ENCODE measurements at places on chromosomes 1 and 21. TPM values are rescaled to one million over a fixed set of nuclear protein-coding genes. Genes with fewer than 3 reads are reported as not detected.
A peak's percentile ranks its signal among the peaks of the same experiment; 100 is the strongest.

Gene PTPN7
- not detected for total RNA-seq

Gene REN
- not detected for total RNA-seq

Gene TRNP1
- total RNA-seq = 5.4 TPM

DNA sequence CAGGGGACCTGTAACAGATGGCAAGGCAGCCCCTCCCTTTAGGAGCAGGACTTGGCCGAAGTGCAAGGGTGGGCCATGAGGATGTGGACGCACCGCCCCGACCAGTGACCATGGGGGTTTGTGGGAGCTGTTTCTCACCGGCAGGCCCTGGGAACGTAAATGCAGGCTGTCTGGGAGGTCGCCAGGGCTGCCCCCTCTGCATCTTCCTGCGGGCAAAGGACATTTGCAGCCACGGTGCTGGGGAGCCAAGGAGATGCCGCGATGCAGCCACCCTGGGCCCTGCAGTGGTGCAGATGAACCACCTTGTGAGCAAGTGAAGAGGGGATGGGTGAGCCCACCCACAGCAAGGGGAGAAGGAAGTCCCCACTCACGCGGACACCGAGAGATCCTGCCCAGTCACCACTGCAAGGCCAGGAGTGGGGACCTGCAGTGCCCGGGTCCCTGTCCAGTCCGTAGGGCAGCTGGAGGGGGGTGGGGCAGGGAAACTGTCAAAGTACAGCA is 121.1 kb downstream of the SIK1 start:
- DNase-seq = no peak

Gene RXFP4
- not detected for total RNA-seq

DNA sequence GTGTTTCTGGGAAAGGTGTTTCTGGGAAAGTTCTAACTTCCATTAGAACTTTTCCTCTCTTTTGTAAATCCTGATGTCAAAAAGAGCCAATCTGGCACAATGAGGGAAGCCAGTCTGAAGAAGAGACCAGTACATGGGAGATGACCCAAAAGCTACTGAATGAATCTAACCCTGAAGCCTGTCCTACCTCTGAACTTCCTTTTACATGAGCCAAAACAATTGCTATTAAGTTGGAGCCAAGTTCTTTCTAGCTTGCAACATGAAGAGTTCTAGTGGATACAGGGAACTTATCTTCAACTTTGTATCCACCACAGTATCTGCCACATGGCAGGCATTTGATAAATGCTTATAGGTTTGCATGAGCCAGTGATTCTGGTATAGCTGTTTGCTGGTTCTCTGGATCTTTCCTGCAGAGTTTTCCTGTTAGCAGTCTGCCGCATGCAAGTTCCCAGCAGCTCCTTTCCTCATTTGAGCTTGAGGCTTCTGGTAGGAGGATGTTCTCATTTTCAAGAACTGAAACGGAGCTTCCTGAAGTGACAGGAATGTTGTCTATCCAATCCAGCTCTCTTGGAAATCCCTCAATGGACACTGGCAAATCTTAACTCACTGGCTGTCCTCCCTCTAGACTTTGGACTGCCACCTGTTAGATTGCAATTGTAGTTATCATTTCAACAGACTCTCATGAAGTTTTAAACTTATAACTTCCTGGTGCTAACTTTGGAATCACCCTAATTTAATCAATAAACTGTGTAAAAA is 73.1 kb upstream of the LPGAT1 start:
- DNase-seq = no peak

DNA sequence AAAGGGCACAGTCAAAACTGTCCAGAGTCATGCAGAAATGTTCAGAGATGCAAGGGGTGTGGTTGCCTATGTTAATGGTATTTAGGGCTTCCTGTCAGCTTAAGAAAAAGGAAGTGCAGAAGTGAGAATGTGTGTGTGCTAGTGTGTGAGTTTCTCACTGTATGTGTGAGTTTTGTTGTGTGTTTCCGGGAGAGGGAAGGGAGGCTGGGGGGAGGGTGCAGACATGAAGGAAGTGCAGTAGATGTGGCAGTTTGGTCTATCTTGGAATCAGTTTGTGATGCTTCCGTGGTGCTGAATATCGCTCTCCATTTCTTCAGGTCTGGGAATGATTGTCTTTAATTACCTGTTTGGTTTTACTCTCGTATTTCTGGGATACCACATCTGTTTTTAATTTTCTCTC is 16.5 kb upstream of the ATP6V1G3 start:
- no peak for DNase-seq

Gene IL20
- not detected for total RNA-seq

Gene USP48
- 28.4 TPM for total RNA-seq

Gene SDC3
- 17.6 TPM for total RNA-seq

Gene GJA5
- not detected for total RNA-seq

- no peak for DNase-seq
Observed at GRCh38 chr1:57289781-57290180, 134.1 kb downstream of the DAB1 start.

DNA sequence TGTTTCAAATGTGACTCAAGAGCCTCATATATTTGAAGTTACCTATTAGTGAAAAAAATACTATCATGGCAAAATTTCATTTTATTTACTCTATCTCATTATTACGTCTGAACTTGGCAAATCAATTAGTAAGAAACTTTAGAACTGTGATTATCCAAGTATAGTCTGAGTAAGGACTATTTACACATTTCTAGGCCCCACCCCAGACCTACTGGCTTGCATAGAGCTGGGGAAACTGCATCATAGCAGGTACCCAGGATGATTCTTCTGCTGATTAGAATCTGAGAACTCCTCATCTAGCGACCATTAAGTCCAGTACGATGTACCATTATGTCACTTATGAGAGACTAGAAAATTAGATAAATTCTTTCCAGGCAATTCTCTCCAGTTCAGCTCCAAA is 20.1 kb downstream of the MCOLN3 start:
- no peak for DNase-seq

DNA sequence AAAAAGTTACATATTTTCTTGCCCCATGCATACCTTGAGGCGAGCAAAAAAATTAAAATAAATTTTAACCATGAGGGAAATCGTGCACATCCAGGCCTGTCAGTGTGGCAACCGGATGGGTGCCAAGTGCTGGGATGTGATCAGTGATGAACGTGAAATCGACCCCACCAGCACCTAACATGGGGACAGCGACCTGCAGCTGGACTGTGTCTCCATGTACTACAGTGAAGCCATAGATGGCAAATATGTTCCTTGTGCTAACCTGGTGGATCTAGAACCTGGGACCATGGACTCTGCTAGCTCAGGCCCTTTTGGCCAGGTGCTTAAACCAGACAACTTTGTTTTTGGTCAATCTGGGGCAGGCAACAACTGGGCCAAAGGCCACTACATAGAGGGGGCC is 67.4 kb upstream of the PODN start:
- DNase-seq = peak; percentile 0

GRCh38 chr1:224609333-224609732 is 6.8 kb upstream of the CNIH3 start:
- DNase-seq = peak; percentile 50

GRCh38 chr1:44821240-44821715 is 13.0 kb downstream of the BTBD19 start:
- DNase-seq = no peak

- no peak for DNase-seq
Observed at GRCh38 chr1:236654511-236654910, 31.8 kb upstream of the ACTN2 start.

GRCh38 chr1:41399145-41399795 is 38.0 kb downstream of the FOXO6 start:
- peak; percentile 86 for DNase-seq

Gene RGS5
- 3.7 TPM for total RNA-seq

Gene PAQR6
- 1.1 TPM for total RNA-seq

All from myocyte (in vitro differentiated cells).